Tibial artery (tissue), 4 donors: ENCODE measurements at places on chromosomes 5 and 9.

GRCh38 chr9:83991355-83991754 is 10.8 kb downstream of the RMI1 start:
- H3K4me3 ChIP-seq = no peak overlapping the region
- H3K36me3 ChIP-seq = no peaks in the 10 kb centered on the region
- no peaks in the 10 kb centered on the region for H3K4me1 ChIP-seq
- DNase-seq = no peak

- H3K4me1 ChIP-seq = peaks cover 59% of the 10 kb centered on the region
- DNase-seq = no peak
- H3K27ac ChIP-seq = no peak overlapping the region
- no peaks in the 10 kb centered on the region for H3K27me3 ChIP-seq
Measured at GRCh38 chr5:169006842-169007790, 293.8 kb downstream of the SLIT3 start.

DNA sequence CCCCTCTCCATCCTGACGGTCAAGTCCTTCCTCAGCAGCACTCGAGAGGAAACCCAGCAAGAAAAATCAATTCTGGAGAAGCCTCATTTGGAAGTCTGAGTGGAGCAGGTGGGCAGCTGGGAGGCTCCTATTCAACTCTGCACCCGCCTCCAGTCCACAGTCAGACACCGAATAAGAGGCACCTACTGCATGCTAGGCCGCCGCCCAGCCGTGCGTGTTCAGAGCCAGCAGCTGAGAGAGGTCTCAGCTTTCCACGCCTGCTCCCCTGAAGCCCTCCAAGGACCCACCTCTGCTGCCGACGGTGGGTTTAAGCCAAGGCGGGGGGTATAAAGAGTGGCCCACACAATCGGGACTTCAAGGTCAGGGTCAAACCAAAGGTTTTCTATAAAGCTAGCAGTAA is 41.9 kb downstream of the VAV2 start:
- H3K4me3 ChIP-seq = no peak overlapping the region
- no peak overlapping the region for H3K27ac ChIP-seq
- no peaks in the 10 kb centered on the region for H3K4me1 ChIP-seq
- H3K27me3 ChIP-seq = no peaks in the 10 kb centered on the region
- no peak for DNase-seq

- H3K4me3 ChIP-seq = no peak overlapping the region
- H3K27me3 ChIP-seq = no peaks in the 10 kb centered on the region
- DNase-seq = no peak
- H3K36me3 ChIP-seq = no peaks in the 10 kb centered on the region
- peaks cover 12% of the 10 kb centered on the region for H3K4me1 ChIP-seq
Measured at GRCh38 chr5:52709167-52709925, 78.4 kb upstream of the ITGA1 start.

GRCh38 chr5:54904425-54904824 is 81.0 kb downstream of the ESM1 start:
- DNase-seq = no peak
- H3K36me3 ChIP-seq = no peaks in the 10 kb centered on the region
- H3K4me3 ChIP-seq = no peak overlapping the region
- no peaks in the 10 kb centered on the region for H3K27me3 ChIP-seq
- H3K4me1 ChIP-seq = peaks cover 9% of the 10 kb centered on the region

- H3K36me3 ChIP-seq = no peaks in the 10 kb centered on the region
- H3K4me3 ChIP-seq = no peak overlapping the region
- H3K27me3 ChIP-seq = no peaks in the 10 kb centered on the region
- H3K27ac ChIP-seq = no peak overlapping the region
- no peak for DNase-seq
- H3K4me1 ChIP-seq = no peaks in the 10 kb centered on the region
Measured at GRCh38 chr5:78591138-78591612, 57.4 kb downstream of the LHFPL2 start.

- H3K4me1 ChIP-seq = no peaks in the 10 kb centered on the region
- no peak for DNase-seq
- no peak overlapping the region for H3K4me3 ChIP-seq
- no peaks in the 10 kb centered on the region for H3K27me3 ChIP-seq
- no peak overlapping the region for H3K27ac ChIP-seq
Measured at GRCh38 chr9:104556830-104557634, 11.9 kb upstream of the OR13C8 start.

DNA sequence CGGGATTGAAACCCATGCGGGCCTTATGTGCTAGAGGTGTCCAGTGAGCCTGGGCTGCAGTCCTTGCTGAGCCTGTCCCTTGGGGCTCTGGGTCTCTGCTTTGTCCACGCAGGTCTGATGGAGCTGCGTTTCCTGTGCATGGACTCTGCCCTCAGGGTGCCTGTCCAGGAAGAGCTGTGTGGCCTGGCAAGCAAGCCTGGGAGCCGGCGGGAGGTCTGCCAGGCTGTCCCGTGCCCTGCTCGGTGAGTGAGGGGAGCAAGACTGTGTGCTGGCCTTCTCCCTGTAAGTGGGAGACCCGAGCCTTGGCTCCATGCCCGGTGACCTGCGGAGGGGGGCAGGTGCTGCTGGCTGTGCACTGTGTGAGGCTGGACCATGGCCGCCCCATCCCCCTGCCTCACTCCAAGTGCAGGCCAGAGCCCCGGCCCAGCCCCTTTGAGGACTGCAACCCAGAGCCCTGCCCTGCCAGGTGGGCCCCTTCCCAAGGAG is 11.2 kb upstream of the CACFD1 start:
- H3K27ac ChIP-seq = no peak overlapping the region
- H3K36me3 ChIP-seq = no peaks in the 10 kb centered on the region
- DNase-seq = no peak
- H3K4me3 ChIP-seq = no peak overlapping the region
- no peaks in the 10 kb centered on the region for H3K27me3 ChIP-seq

GRCh38 chr5:68088302-68088701 is 127.3 kb upstream of the PIK3R1 start:
- DNase-seq = no peak
- no peak overlapping the region for H3K27ac ChIP-seq
- no peaks in the 10 kb centered on the region for H3K27me3 ChIP-seq
- H3K4me3 ChIP-seq = no peak overlapping the region
- H3K36me3 ChIP-seq = no peaks in the 10 kb centered on the region

DNA sequence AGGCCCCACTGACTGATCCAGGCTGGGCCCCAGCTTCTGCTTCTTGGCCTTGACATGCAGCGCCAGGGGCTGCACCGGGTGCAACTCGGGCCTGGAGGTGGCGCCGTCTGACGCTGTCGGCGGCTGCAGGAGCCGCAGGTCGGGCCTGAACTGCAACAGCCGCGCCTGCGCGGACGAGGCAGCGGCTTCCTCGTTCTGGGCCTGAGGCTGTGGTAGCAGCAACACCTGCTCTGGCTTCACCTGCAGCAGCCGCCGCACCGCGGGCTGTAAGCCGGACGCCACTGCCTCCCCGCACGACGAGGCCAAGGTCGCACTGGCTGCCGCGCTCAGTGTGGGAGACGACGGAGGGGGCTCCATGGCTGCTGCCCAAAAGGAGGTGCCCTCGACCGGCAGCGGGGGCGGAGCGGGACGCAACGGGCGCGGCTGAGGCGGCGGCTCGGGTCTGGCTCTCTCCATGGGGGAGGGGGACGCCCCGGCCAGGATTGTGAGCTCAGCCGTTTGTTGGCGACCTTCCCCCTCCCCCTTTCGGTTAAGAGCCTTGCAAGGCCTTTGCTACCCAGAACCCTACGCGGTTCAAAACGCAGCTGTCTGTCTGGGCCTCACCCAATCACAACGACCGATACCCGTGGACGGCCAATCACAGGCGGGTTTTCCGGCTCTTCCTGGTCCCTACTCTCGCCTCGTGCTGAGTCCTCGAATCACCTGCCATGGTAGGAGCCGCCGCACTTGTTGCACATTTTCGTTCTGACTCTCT is 438 bp downstream of the SOX30 start:
- no peaks in the 10 kb centered on the region for H3K27me3 ChIP-seq
- H3K4me3 ChIP-seq = peak overlapping the region; percentile 52
- H3K27ac ChIP-seq = no peak overlapping the region
- no peaks in the 10 kb centered on the region for H3K4me1 ChIP-seq
- peak; percentile 33 for DNase-seq
- H3K36me3 ChIP-seq = no peaks in the 10 kb centered on the region

GRCh38 chr5:96214442-96215197 is 218.4 kb downstream of the PCSK1 start:
- peaks cover 5% of the 10 kb centered on the region for H3K4me1 ChIP-seq
- no peaks in the 10 kb centered on the region for H3K27me3 ChIP-seq
- H3K27ac ChIP-seq = no peak overlapping the region
- no peak for DNase-seq
- H3K4me3 ChIP-seq = no peak overlapping the region
- no peaks in the 10 kb centered on the region for H3K36me3 ChIP-seq
